ENCODE measurements at places on chromosomes 1 and 21. TPM values are rescaled to one million over a fixed set of nuclear protein-coding genes. Genes with fewer than 3 reads are reported as not detected.

The GPR3 gene
- not detected for total RNA-seq

The CAMK2N1 gene
- 20.5 TPM for total RNA-seq

The VCAM1 gene
- not detected for total RNA-seq

The CXADR gene
- total RNA-seq, result 0.12 TPM

The KRTAP19-6 gene
- total RNA-seq, result not detected

GRCh38 chr1:243471754-243472745 is 216.2 kb downstream of the SDCCAG8 start:
- no peak for DNase-seq

DNA sequence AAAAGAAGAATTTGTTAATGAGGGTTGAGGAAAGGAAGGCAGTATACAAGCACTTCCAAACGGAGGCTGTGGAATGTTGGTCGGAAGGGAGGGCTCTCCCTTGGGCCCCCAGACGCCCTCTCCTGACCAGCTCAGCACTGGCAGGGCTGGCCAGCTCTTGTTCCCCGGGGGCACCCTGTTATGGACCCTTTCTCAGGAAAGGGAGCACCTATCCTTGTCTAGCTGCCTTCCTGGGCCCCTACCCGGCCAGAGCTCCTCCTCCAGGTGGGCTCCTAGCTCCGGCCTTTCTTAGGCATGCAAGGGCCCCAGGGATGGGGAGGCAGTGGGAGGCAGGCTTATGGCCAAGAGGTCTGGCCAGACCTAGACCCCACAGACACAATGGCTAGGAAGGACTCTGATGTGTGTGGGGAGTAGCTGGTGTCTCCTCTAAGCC is 926 bp downstream of the BLACAT1 start:
- DNase-seq, result no peak

DNA sequence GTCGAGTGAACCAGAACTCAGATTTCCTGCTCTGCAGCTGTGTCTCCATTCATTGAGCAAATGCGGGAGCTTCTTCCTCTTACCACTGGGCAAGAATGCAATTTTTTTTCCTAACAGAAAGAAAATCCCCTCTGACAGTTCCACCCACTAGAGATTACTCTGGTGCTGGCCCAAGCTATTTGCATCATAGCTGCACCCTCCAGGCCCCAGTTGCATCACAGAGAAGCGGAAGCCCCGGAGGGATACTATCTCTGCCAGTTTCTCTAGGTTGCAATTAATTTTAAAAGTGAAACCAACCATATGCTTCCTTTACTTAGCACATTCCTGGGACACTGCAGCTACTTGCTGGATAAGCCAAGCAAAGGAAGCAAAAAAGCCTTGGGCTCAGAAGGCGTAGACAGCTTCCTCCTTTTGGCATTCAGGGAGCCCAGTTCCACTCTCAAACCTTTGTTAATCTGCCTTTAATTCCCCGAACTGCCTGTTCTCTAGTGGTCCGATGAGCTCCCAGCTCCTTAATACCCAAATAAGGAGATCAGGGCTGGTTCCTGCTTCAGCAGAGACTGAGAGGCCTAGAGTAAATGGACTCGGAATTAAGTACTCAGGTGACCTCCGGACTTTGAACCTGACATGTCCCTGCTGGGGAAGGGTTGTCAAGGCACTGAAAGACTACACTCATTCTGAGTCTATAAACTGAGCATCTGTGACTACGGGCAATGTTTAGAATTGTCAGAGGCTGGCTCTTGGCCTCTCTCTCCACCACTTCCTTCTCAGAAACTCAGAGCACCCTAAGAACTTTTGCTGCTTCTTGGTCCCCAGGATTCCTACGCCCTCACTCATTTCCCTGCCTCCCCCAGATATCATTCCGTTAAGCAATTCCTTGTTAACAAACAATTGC is 72.5 kb upstream of the TNFSF18 start:
- DNase-seq, result peak; percentile 81

DNA sequence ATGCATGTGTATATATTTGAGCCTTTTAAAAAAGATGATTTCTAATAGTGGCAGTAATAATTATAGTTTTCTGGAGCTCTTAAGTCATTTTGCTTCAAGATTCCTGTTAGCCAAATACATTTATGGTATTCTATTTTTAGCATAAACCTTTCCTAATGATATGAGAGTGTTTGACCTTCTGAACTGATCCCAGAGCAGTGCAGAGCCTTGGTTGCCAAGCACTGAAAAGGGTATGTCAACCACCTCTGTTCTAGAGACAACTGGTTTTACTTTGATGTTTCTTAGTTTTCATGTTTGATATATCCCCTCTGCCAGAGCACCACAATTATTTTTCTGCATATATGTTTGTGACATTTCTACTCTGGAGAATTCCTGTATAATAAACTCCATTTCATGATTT is 15.1 kb upstream of the KCNA3 start:
- DNase-seq, result no peak

DNA sequence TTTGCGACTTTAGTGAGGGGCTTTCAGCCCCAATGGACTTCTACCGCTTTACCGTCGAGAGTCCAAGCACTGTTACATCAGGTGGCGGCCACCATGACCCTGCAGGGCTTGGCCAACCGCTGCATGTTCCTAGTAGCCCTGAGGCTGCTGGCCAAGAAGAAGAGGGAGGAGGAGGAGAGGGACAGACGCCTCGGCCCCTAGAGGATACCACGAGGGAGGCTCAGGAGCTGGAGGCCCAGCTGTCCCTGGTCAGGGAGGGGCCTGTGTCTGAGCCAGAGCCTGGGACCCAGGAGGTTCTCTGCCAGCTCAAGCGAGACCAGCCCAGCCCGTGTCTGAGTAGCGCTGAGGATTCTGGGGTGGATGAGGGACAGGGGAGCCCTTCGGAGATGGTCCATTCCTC is 8.6 kb upstream of the SLC25A34 start:
- no peak for DNase-seq

DNA sequence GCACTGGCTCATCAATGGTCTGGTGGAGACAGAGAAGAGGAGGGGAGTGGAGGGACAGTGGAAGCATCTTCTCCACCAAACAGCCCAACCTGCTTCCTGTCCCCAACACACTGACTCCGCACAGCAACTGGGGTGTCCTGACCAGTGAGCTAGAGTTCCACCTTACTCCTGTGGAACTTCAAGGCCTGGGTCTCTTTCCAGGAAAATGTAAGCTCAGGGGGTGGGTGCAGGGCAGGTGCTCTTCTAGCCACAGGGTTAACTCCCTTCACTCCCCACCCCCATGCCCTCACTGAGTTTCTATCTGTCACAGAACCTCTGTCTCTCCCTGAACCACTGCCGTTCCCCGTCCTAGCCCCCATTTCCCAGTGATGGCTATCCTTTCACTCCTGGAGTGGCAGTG is 876 bp downstream of the MOB3C start:
- no peak for DNase-seq

DNA sequence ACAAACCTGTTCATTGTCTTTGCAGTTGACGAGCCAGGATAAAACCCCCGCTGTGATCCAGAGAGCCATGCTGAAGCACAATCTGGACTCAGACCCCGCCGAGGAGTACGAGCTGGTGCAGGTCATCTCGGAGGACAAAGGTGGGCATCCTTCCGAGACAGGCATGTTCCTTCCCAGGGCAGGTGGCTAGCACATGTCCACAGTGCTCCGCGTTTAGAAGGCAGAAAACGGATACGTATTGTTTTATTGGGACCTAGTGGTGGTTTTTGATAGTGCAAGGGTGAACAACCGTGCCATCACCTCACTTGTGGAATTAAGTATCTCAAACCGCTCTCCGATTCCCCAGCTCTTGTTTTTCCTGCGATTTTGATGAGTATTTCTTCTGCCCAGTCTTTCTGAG is 115.3 kb downstream of the COLGALT2 start:
- DNase-seq, result no peak

DNA sequence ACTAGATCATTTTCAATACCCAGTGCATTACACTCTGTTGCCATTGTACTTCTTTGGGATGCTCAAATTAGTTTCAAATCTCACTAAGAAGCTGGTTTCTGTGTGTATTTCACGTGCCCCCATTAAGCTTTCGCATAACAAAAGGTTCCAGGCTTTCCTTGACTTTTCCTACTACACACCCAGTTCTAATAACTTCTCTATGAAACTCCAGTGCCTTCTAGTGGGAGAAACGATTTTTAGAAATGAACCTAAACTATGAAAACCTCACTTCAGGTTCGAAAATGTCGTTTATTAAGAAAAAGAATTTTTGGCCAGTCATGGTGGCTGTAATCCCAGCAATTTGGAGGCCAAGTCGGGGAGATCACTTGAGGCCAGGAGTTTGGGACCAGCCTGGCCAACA is 2.8 kb downstream of the CFHR4 start:
- no peak for DNase-seq

- DNase-seq, result no peak
Measured at GRCh38 chr1:52554267-52554640, 1.4 kb upstream of the TUT4 start.

- no peak for DNase-seq
Measured at GRCh38 chr1:14715802-14716201, 117.3 kb downstream of the KAZN start.

DNA sequence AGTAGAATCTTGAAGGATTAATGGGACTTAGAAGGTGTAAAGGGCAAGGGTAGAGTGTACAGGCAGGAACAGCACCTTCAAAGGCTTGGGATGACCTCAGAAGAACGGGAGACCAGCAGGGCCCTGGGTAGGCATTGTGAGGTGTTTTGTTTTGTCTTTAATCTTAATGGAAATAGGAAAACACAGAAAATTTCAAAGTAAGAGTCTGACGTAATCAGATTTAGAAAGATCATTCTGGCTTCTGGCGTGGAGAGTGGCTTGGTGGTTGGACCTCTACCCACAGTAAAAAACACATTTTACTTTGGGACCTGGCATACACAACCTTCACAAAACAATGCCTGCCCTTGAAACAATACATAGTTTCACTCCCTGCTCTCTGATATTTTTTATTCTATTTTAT is 4.1 kb downstream of the MOV10 start:
- DNase-seq, result no peak

DNA sequence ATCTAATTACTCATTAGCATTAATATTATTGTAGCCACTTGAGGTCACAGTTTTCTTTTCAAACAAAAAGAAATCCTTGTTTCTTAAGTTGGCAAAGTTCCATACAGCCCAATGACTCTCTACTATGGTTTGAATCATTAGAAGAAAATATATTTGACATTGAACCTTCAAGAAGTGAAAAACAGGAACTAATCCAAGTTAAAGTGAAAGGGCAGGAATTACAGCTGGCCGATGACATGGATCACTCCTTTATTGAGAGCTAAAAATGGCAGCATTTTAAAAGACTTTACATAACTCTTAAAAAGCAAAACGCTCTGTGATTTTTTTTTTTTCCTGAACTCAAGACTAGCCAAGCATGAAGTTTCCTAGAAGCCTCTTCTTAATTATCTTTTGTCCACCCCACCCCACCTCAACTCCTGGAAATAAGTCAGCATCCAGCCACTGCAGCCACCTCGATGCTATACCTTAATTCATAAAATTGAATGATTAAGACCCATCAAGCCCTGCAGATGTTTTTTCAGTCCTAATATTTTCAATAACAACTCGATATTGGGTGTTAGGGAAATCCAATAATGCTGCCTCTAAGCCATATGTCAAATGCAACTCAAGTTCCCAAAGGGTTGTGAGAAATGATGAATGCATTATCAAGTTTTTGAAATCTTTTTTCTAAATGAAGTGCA is 323.1 kb downstream of the HHIPL2 start:
- no peak for DNase-seq

Measured in MG63 (cell line).